ENCODE measurements at places on chromosomes 6 and 20.

GRCh38 chr20:25552977-25553376 lies 32.4 kb downstream of the NINL start:
- DNase-seq, result no peak

- no peak for DNase-seq
Measured at GRCh38 chr6:147283460-147283859, 79.2 kb downstream of the STXBP5 start.

DNA sequence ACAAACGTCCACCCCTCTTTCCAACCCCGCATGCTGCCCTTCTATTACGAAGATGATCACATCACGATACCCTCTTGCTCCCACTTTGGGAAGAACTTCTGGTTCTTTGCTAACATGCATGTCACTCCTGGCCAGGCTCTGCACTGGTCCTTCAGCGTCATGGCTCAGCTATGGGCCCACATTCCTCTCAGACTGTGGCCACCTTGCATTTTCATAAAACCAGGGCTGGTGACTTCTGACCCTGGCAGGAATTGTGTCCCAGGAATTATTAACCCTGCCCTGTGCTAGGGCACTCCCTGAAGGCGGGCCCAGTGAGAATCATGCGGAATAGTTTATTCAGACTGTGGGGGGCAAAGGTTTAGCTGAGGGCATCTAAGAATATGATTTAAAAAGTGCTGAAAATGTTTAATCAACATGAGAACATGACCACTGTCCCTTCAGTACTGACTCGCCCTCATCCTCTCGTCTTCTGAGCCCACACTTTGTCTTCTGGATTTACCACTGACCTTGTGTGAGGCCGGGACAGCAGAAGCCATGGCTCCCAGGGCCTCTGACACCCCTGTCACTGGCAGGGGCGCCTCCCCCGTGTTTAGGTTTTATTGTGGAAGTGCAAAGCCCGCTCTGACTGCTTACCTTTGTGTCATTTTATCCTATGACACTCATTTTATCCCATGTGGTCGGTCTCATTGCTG lies 38.1 kb upstream of the THBS2 start:
- DNase-seq, result no peak

DNA sequence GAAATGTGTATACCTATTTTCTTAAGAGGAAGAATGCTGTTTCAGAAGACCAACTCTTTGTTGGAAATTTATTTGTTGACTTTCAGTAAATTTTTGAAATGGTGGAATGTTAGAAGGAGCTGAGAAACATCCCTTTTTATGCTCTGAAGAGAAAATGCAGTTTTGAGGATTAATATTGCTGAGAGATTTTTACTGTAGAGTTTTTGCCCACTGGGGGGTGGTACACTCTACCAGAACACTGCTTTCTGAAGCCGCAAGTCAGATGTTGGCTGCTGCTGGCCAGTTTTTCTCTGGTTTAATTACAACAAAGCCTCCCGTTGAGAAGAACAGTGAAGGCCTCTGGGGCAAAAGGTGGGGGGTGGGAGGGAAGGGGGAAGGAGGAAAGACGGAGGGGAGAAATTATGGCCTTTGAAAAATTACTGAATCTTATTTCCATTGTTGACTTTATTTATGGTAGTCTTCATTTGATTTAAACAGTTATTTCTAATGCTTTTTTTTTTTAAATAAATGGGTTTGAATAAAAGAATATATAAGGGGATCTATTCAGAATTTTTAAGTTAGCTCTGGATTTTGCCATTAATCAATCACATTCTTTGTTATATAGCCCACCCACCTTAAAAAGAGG lies 3.0 kb downstream of the FLRT3 start:
- DNase-seq, result no peak

GRCh38 chr6:72813807-72814596 lies 192.1 kb downstream of the KCNQ5 start:
- no peak for DNase-seq

DNA sequence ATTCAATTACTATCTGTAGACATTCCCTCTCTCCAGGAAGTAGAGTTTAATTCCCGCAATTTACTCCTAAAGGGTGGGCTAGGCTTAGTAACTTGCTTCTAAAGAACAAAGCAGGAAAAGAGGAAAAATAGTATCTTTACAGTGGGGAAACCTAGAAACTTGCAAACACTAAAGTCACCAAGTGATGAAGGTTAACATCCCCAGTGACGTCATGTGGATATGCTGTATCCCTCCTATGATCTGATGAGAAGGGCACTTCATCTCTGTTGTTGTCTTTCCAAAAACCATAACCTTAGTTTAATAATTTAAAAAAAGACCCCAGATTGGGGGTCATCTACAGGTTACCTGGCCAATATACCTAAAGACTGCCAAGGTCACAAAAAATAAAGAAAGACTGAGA lies 17.3 kb downstream of the SLC22A16 start:
- no peak for DNase-seq

- DNase-seq, result no peak
Measured at GRCh38 chr6:7052443-7053011, 55.2 kb upstream of the RREB1 start.

- no peak for DNase-seq
Measured at GRCh38 chr6:4323322-4323721, 187.9 kb upstream of the ECI2 start.

DNA sequence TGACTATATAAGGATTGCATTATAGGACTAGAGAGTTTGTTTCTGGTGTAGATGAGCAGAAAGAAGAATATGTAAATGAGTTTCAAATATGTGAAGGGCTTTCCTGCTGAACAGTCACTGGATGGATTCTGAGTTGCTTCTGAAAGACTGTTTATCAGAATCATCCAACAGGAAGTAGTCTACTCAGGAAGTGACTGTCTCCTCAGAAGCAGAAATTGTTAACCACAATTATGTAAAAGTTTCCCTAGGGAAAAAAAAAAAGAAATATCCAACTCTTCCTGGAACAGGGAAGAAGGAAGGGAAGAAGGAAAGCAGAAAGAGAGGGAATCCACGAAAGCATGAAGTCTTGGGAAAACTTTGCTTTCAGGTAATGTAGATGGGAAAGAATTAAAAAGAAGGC lies 138.9 kb downstream of the TENT5A start:
- DNase-seq, result no peak

GRCh38 chr6:119350202-119350951 lies 816 bp upstream of the MAN1A1 start:
- DNase-seq, result peak; percentile 25

GRCh38 chr20:13552061-13552460 lies 86.7 kb downstream of the TASP1 start:
- no peak for DNase-seq

GRCh38 chr20:57514273-57514751 lies 10.6 kb downstream of the CTCFL start:
- DNase-seq, result no peak

GRCh38 chr20:1377984-1378734 lies 14.7 kb downstream of the FKBP1A start:
- no peak for DNase-seq

DNA sequence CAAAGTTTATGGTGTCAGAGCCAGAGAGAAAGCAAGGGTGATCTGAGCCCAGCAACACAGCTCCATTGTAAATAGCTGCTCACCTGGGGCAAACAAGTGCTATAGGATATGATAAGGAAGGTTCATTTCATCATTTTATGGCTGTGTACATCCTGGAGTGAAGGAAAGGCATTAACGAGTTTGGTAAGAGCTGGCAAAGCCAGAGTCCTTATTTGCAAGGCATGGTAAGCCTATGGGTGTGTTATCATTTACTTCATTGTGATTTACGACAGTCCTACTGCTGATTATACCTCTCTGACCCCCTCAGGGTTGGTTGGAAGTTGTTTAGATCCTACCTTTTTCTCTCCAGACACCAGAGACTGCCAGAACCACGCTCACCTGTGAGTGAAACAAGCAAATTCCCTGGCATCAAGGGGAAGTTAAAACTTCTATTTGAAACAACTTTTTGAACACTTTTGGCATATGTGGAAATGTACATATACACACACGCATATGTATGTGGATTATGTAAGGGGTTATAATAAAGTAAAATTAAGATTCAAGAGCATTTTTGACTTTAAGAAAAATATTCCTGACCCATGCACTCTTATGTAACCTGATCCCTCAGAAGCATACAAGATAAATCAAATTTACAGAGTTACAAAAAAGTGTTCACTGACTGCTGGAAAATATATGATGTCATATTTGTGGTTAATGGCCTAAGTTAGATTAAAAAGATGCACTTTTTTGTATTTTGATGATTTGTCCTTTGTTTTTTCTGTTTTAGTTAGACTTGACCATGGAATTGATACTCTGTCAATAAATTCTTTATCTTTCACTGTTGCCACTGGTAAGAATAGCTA lies 40.4 kb upstream of the EDN1 start:
- no peak for DNase-seq

DNA sequence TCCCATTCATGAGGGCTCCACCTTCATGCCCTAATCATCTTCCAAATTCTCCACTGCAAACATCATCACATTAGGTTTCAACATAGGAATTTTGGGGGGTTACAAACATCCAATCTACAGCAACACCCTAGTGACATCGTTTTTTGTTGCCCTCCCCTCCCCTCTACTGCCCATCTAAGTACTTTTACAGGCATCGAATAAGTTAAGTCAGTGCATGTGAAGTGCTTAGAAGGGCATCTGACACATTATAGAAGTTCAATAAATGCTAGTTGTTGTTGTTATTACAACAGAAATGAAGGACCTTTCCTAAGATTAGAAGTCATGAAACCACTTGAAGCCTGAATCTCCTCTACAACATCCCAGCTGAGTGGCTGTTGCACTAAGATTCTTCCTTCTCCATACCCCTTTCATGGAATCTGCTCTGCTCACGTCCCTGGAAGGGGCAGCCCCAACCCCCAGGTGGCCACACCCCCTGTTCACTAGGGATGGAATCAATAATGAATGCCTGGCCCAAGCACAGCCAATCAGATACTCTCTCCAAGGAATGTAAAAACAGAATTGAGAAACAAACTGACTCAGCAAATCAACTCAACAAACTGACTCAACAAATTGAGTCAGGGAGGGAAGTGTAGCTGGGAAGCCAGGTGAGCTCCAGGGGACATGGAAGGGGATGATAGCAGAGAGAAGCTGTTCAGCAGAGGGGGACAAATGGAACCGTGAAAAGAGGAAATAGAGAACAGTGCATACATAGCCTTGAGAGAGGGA lies 3.9 kb upstream of the LRP11 start:
- no peak for DNase-seq

DNA sequence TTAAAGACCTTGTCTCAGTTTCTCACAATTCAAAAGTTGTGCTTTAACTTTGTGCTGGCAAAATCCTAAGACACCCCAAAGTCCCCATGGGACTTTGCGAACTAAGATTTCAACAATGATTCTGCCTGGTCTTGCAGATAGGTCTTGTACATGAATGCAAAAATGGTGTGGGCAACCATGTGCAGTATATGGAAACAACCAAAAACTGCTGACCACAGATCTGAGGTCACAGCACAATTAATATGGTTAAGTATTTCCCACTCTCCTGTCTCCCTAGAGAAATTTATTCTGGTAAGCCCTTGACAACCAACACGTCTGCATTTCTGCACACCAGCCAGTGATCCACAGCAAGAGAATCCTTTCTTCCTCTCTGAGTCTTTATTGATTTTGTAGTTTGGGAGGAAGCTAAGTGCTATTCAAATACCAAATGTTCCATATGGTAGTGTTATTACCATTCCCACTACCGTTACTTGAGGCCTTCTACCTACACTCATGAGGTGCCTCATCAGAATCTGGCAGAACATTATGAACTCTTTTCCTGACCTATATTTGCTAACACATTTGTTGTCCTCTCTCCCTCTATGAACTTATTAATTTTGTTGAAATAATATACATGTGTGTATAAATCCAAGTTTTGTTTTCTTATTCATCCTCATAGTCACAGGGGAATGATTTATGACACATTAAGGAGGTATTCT lies 178.7 kb downstream of the ATXN1 start:
- no peak for DNase-seq

DNA sequence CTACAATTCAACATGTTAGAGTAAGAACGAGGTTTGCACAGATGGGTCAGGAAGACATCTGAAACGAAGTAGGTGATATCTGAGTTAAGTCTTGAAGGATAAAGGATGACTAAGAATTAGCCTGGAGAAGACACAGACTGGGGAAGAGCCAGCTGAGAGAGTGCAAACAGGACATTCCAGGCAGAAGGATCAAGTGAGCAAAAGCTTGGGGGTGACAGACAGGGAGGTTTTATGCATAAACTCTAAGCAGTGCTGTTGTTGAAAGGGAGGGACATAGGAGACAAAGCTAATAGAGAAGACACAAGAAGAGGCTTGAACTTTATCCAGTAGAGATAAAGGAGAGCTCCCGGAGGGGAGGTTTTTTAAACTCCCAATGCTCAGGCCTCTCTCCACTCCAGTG lies 15.0 kb upstream of the ETV7 start:
- DNase-seq, result no peak

- DNase-seq, result no peak
Measured at GRCh38 chr6:51098791-51099190, 280.1 kb downstream of the TFAP2B start.

- DNase-seq, result no peak
Measured at GRCh38 chr6:160309718-160310117, 38.5 kb upstream of the SLC22A3 start.

DNA sequence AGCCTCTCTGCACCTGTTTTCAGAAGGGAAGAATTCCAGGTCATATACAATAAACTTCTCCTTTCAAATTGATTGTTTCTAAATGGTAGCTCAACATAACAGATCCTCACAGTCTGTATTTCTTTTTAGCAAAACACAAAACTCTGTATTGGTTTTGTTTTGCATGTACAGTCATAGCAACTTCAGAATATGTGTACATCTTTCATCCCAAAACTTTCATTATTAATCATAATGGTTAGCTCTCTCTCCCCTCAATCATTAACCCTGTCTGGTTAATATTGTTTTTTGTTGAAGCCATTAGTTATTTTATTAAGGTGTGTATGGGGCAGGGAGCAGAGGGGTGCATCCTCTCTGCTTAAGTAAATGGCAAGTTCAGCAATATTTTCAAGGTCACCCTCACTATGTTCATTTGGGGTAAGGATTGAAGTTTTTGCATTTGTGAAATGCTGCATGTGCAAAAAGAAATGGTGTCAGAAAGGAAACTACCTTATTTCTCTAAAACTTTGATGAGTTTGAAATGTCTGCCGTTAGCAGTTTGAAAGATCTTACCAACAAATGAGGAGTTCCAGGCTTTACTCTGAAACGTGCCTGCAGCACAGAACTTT lies 136.8 kb upstream of the BTBD3 start:
- DNase-seq, result no peak

DNA sequence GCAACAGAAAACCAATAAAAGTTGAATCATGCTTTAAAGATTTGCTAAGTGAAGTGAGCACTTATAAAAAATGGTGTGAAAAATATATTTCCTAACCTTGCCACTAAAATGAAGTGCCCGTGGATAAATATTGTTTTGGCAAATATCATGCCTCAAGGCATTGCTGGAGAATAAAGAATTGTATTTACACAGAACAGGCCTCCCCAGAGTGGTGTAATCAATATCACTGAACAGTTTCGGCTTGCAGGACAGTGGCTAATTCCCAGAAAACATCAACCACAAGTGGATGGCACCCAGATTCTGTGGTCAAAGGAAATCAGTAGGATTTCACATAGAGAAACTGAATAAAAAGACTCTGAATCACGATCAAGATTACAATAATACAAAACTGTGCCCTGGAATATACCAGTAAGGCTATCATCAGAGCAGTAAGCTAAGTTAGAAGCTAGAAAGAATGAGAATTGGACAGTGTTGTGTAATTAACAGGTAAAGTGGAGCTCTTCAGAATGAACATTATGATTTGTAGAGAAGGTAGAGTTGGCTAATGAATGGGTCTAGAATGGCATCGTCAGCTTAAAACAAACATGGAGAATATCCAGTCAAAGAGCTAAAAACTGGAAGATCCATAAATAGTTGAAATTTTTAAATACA lies 1026.9 kb upstream of the ADGRB3 start:
- no peak for DNase-seq

All from activated T-cell treated with anti-CD3 and anti-CD28 coated beads, Interleukin-2, amount 50 U/mL, for 4 hours (primary cell).